Fibroblast of skin of back (primary cell): ENCODE measurements at places on chromosomes 2 and 18.

- DNase-seq = no peak
These were observed 35.2 kb downstream of the PTMA start for GRCh38 chr2:231743376-231744116.

- no peak for DNase-seq
These were observed 118.9 kb upstream of the FOSL2 start for GRCh38 chr2:28273751-28274150.

DNA sequence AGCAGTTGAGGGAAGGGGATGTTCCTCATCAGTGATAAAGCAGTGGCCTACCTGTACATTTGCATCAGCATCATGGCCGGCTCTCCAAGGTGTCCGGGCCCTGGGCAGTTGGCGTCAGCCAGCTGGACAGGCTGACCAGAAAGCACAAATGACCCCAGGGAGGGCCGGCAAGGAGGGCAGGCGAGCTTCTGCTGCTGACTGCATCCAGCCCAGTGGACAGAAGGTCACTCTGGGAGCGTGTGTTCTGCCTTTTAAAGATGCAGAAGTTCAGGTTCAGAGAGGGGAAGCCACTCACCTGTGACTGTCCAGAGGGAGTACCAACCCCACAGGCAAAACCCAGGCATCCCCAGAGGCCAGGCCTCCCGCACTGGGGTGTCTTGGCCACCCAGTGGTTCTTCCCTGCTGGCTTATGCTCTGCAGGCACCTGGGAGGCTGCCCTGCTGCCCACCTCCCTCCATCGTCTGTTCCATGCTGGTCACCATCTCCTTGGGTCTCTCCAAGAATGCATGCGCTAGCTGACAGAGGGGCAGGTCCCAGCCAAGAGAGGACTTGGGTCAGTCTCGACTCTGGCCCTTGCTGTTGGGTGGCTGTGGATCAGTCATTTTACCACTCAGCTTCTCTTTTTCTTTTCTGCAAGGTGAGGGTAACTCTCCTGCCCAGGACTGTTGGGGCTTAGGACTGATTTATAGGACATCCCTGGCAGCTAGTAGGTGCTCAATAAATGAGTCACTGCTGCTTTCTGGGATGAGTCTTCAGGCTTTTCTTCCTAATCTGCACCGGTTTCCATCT is 89.9 kb downstream of the INHBB start:
- DNase-seq = no peak

GRCh38 chr2:112962308-112963175 is 15.3 kb upstream of the IL36G start:
- DNase-seq = no peak

DNA sequence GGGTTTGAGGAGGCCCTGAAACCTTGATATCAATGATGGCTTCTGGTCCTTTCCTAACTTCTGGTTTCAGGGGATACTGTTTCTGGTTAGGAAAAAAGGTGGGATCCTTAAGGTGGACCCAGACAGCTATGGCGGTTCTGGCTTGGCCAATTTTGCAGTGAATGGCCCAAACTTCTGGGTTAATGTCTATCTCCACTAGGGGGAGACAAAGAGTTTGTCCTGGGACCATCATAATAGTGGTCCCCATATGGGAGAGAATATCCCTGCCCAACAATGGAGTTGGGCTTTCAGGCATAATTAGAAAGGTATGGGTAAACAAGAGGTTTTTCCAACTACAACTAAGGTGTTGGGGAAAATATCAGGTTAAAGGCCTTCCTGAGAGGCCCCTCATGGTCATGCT is 273.5 kb downstream of the CALCRL start:
- DNase-seq = no peak

GRCh38 chr2:51424418-51424817 is 392.5 kb upstream of the NRXN1 start:
- peak; percentile 6 for DNase-seq

GRCh38 chr18:74760436-74760835 is 162.8 kb downstream of the ZNF407 start:
- no peak for DNase-seq

- DNase-seq = no peak
These were observed 165.9 kb downstream of the DYSF start for GRCh38 chr2:71619230-71619741.

DNA sequence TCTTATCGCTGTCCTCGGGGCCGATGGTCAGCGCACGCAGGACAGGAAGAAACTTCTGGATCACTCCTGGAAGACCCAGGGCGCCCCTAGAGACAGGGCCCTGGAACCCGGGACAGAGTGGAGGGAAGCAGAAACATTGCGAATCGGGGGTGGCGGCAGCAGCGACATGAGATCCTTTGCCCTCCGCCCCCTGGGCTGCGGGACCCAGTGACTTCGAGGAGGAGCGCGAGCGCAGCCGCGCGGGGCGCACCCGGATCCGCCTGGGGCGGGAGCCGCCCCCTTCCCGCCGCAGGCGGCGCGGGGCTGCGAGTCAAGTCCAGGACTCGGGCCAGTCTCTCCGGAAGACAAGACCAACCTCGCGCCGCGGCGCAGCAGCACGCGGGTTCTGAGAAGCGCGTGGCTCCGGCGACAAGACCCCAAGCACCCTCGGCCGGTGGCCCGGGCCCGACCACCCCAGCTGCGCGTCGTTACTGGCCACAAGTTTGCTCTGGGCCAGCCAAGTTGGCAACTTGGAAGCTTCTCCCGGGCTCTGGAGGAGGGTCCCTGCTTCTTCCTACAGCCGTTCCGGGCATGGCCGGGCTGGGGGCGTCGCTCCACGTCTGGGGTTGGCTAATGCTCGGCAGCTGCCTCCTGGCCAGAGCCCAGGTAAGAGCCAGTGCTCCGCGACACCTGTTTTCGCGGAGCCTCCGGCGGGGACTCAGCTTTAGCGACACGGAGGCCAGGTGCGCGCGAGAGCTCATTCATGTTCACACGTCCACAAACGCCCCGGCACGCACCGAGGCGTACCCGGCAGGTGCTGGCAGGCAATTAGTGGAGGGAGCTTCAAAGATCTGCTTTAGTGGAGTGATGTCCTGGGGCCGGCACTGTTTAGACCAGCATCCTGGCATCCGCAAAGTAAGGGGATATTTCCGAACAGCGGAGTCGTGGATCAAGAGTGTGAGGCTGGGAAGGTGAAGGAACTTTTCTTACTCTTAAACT is at the start of gene PTH2R:
TSS of gene PTH2R (plus strand) at position 319 of the 978 bp plus-strand sequence. CDS start at position 571, 252 bp downstream.
- DNase-seq = peak; percentile 5

DNA sequence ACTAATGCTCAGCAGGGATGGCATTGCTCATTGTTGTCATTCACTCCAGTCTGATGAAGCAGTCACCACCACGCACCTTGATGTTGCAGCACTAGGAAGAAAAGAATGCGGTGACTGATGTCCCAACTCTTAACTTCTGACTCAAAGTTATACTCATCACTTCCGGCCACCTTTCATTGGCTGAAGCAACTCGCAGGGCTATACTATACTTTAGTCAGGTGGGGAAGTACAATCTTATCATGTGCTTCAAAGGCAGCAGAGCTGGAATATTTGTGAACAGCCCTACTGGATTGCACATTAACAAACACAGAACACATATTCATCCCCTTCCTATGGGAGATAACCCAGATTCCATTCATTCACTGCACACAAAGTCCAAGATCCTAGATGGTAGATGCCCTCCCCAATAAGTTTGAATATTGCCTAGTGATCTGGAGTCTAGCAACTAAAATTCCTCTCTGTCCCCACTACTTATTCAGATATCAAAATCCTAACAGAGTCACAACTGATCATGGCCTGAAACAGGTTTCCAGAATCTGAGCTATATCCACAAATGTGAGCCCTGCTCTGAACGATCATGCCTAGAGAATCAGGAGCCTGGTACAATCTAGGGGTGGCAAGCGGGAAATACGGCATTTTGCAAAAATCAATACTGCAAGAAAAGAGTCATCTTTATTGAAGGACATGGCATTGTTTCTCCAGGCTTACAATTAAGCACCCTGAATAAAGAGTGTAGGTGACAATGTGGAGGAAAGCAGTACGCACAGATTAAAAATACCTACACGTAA is 3.4 kb upstream of the SPATS2L start:
- DNase-seq = peak; percentile 72

GRCh38 chr2:8719528-8719927 is 37.7 kb downstream of the ID2 start:
- DNase-seq = peak; percentile 39

- no peak for DNase-seq
These were observed 65.8 kb upstream of the CABLES1 start for GRCh38 chr18:23069481-23069880.

- DNase-seq = no peak
These were observed 52.7 kb upstream of the UBXN4 start for GRCh38 chr2:135688978-135689377.

DNA sequence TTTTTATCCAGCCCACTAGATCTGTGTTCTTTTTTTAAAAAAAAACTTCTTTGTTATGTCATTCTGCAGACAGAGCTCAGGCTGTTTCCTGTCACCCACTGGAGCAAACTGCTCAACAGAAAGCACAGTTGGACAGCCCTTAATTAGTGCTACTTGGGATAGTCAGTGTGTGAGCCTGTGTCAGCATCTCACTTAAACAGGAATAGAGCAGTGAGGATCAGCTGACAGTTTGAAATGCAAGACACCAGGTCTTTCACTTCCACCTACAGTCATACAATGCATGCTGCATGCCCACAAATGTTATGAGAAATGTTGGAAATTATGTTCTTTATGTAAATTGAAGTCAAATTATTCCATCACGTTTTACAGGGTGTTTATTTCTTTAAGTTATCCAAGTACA is 174.9 kb downstream of the NR4A2 start:
- no peak for DNase-seq

DNA sequence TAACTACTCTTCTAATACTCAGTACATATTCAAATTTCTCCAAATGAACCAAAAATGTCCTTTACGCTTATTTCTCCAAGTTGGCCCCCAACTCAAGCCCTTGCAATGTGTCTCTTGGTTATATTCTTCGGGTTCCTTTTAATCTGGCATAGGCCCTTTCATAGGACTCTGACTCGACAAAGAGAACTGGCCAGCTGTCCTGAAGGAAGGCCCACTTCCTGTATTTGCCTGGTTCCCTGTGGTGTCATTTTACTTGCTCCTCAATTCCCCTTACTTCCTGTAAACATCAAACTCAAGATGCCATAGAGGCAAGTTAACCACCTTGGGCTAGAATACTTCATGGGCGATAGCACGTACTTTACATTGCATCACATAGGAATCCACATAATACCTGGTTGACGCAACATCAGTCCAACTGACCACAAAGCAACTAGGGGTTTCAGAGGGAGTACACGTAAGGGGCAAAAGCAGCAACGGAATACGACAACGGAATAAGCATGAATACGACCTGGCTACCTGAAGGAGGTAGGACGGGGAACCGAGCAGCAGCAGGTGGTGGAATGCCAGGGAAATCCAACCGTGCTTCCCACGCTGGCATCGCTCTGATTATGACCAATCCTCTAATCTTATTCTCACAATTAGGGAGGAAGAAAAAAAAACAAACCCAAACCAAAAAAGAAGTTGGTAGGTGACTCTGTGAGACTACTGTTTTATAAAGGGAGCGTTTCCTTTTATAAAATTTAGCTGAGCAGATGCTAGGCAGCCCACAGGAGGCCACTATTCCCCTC is 823 bp upstream of the GORASP2 start:
- DNase-seq = peak; percentile 23

DNA sequence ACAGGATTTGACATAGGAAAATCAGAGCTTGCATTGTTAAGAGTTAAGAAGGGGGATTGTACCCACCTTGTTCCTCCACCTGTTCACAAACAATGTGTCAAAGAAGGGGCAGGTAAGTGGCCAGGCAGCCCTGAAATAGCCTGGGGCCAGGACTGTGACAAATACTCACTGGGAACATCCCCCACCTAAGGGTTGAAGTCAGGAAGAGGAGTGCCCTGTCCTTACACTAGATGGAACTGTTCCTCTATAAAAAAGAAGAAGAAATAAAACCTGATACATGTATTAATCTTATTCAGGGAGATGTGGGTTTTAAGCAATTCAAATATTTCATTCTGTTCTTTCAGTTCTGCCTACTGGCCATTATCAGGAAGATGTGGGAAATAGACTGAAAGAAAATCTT is 41.9 kb downstream of the TACR1 start:
- DNase-seq = no peak
